ENCODE measurements at places on chromosomes 4 and X. TPM values are rescaled to one million over a fixed set of nuclear protein-coding genes. Genes with fewer than 3 reads are reported as not detected.

The F8 gene
- 4.5 TPM for total RNA-seq

The SLC4A4 gene
- total RNA-seq = 2.8 TPM

The SLC38A5 gene
- 0.10 TPM for total RNA-seq

The TLR10 gene
- 0.05 TPM for total RNA-seq

The PWWP3B gene
- not detected for total RNA-seq

The WDR19 gene
- 11.2 TPM for total RNA-seq

The TKTL2 gene
- total RNA-seq = not detected

The BTK gene
- total RNA-seq = 0.08 TPM

The APOOL gene
- total RNA-seq = 8.9 TPM

The SCD5 gene
- 7.1 TPM for total RNA-seq

The MAGEE2 gene
- total RNA-seq = not detected

The SHROOM3 gene
- total RNA-seq = 6.8 TPM

The GDI1 gene
- 89.2 TPM for total RNA-seq

The SSX4 gene
- total RNA-seq = not detected

The CENPVL2 gene
- total RNA-seq = not detected

The APLN gene
- 1.2 TPM for total RNA-seq

The DAPP1 gene
- not detected for total RNA-seq

The MEPE gene
- not detected for total RNA-seq

The SYTL4 gene
- 2.6 TPM for total RNA-seq

The IL13RA1 gene
- total RNA-seq = 55.3 TPM

The ANK2 gene
- 0.58 TPM for total RNA-seq

The MAGEA4 gene
- total RNA-seq = not detected

The KDR gene
- total RNA-seq = not detected

The KLHL4 gene
- 3.5 TPM for total RNA-seq

The LDOC1 gene
- 101 TPM for total RNA-seq

The HEPH gene
- not detected for total RNA-seq

The DCAF8L2 gene
- total RNA-seq = not detected

The OTC gene
- total RNA-seq = not detected

The MRPS18C gene
- 63.1 TPM for total RNA-seq

The PAGE4 gene
- not detected for total RNA-seq

The SCML1 gene
- 7.3 TPM for total RNA-seq

The GLRA3 gene
- not detected for total RNA-seq

The USP26 gene
- not detected for total RNA-seq

The NLRP2B gene
- not detected for total RNA-seq

The FGA gene
- 7.9 TPM for total RNA-seq

The BEND2 gene
- total RNA-seq = not detected

The RTL3 gene
- 0.05 TPM for total RNA-seq

The ADH1C gene
- total RNA-seq = not detected

The FMR1NB gene
- total RNA-seq = not detected

The ZNF157 gene
- total RNA-seq = not detected

The PLAC1 gene
- 0.82 TPM for total RNA-seq

The CSAG1 gene
- total RNA-seq = 0.59 TPM

The MSANTD1 gene
- total RNA-seq = 0.05 TPM

The DUSP21 gene
- not detected for total RNA-seq

Data from A549 treated with RU486 at 1 μM for 4 hours (cell line).